Mesangial cell (primary cell): ENCODE measurements at places on chromosomes 6 and 20. TPM values are rescaled to one million over a fixed set of nuclear protein-coding genes. Genes with fewer than 3 reads are reported as not detected.

The MPC1 gene
- total RNA-seq = 19.1 and 21.7 TPM in 2 replicates

The ANGPT4 gene
- total RNA-seq = not detected in 2 replicates

The NKX2-4 gene
- total RNA-seq = not detected in 2 replicates

The ZC2HC1B gene
- not detected in 2 replicates for total RNA-seq

The MACROD2 gene
- 0.49 and 1.4 TPM in 2 replicates for total RNA-seq

The LHFPL5 gene
- total RNA-seq = 0.13 TPM in 1 of 2 replicates, not detected in the other

The DST gene
- 125 and 169 TPM in 2 replicates for total RNA-seq
